Sciatic nerve (tissue), 2 donors: ENCODE measurements at places on chromosomes 7 and 10. TPM values are rescaled to one million over a fixed set of nuclear protein-coding genes. Genes with fewer than 3 reads are reported as not detected.
A peak's percentile ranks its signal among the peaks of the same experiment; 100 is the strongest.

DNA sequence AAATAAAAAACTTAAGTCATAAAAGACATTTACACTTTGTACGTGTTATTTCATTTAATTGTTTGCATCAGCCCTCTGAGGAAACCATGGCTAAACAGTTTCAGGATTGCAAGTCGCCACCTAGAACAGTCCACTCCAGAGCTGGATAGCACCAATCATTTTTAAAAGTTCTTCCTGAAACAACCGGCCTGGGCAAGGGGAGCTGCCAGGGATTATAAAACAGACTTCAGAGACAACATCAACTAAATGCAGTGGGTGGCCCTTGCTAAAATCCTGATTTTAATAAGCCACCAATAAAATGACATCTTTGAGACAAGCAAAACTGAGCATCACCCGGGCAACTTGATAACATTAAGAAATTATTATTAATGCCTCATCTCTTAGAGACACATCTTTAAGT, 13.5 kb downstream of the DLG5 start:
- DNase-seq = no peak

GRCh38 chr7:120272261-120272660, 714 bp upstream of the KCND2 start:
- no peak for DNase-seq

- no peak for DNase-seq
These were observed 185.4 kb upstream of the PFKP start for GRCh38 chr10:2881720-2882620.

- no peak for DNase-seq
These were observed 700.0 kb upstream of the PCDH15 start for GRCh38 chr10:55500931-55501559.

GRCh38 chr7:37973915-37974314, 53.5 kb downstream of the EPDR1 start:
- DNase-seq = no peak

DNA sequence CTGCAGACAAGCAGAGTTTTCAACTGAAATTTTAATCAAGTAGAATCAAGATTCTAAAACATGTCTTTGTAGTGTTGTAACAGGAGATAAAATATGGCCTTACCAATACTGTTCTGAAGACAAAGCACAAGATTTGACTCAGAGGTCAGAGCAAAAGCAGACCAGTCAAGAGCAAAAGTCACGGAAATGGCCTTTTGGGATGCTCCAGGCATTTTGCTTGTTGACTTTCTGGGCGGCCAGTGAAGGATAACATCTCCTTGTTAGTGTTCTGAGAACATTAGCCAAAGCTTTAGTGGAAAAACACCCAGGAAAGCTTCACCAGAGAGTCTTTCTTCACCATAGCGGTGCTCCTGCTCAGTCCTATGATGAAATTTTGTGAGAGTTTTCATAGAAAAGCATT, 590.6 kb downstream of the ARL4A start:
- no peak for DNase-seq

GRCh38 chr7:157874870-157875229, 538.0 kb downstream of the DNAJB6 start:
- no peak for DNase-seq

- DNase-seq = no peak
These were observed 39.7 kb downstream of the MACROH2A2 start for GRCh38 chr10:70092389-70092718.

DNA sequence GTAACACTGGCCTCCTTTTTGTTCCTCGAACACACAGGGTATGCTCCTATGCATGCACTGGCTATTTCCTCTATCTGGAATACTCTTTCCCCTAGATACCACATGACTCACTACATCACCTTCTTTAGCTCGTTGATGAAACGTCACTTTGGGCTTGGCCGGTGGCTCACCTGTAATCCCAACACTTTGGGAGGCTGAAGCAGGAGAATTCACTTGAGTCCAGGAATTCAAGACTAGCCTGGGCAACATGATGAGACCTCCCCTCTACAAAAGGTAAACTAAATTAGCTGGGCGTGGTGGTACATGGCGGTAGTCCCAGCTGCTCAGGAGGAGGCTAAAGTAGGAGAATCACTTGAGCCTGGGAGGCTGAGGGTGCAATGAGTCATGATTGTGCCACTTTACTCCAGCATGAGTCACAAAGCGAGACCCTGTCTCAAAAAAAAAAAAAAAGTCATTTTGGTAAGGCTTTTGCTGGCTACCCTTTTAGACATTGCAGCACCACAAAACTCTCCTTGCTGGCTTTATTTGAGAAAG, 14.5 kb downstream of the ANKIB1 start:
- DNase-seq = no peak

DNA sequence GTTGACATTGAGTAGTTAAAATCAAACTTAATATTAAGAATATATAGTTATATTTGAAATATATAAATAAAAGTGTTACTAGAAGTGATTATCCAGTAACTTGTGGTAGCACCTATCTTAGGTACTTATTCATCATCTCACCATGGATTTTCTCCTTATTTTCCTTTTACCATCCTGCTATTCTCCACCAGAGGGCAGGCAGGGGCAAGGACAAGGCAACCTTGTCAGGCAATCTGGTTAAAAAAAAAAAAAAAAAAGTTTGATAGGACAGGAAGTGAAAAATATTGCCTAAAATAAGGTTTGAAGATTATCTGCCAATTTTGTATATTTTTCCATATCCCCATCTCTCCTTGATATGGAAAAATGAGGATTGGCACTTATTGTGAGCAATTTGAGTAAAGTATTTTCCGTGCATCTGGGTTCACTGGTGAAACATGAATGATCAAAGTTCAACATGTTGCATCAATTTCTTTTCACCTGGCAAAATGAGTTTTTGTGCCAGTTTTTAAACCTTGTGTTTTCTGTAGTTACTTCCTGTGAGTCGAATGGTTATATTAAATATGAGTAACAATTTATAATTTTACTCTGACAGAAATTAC, 256.7 kb downstream of the AGMO start:
- DNase-seq = no peak

DNA sequence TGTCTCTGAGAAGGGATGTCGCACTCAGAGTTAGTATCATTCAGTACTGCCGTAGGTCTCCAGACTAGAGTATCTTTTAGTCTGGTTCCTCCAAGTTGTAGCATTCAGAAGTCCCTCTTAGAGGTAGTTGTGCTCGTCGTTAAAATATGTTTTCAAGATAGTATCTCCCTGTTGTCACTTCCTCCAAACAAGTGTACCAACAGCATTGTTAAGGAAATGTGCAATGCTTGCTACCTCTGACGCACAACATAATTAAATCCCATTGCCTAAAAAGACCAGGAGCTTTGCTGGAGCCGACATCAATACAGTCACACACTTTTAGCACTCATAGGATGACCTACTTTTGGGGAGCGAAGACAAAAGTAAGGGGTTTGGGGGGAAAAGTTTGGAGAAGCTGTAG, 80.0 kb upstream of the STK17A start:
- no peak for DNase-seq

GRCh38 chr7:134602881-134603451, 43.7 kb upstream of the BPGM start:
- DNase-seq = no peak

DNA sequence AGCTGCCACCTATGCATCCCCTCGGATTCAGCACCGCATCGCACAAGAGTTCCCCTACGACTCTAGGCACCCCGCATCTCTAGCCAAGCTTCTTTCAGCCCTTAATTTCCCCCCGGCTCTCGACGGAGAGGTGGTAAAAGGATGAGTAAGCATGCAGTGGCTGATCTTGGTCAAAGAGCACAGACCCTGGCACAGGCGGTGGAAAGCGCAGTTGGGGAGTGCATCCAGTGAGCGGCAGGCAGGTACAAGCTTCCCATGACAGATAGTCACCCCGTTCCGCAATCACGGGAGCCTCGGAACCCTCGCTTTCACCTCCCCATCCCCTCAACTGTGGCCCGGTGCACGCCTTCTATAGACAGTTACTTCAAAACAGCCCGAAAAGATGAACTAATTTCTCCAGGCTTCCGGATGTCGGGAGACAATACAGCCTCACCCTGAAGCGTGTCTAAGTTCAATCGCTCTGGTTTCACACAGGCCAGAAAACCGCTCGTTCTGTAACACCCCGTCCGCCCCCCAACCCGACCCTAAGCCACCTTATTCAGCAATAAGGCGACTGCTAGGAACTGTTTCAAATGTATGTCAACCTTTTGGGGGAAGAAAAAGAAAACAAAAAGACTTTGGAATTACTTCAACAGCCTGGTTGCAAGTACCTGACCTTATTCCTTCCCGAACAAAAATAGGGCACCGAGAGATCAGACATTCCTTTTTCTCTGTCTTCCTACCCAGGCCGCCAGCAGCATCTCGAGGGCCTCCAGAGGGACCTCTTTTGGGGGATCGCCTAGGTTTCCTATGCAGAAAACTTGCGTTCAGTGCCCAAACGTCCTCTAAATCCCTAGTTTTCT, 1.4 kb downstream of the RHEB start:
- peak; percentile 71 for DNase-seq

DNA sequence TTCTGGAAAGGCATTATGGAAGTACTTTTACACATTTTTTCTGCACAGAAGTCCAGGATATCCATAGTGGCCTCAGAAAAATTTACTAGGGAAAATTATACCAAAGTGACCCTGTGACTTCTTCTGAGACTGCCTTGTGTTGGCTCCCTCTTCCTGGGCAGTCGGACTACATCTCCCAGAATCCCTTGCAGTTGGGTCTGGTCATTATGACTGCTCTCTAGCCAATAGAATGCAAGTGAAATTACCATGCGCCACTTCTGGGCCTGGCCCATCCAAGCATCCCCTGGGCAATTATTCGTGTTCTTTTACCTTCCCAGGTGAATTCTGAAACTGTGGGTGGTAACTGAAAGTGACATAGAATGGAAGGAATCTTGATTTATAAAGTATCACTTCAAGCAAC, 430.9 kb downstream of the ACTR3B start:
- no peak for DNase-seq

DNA sequence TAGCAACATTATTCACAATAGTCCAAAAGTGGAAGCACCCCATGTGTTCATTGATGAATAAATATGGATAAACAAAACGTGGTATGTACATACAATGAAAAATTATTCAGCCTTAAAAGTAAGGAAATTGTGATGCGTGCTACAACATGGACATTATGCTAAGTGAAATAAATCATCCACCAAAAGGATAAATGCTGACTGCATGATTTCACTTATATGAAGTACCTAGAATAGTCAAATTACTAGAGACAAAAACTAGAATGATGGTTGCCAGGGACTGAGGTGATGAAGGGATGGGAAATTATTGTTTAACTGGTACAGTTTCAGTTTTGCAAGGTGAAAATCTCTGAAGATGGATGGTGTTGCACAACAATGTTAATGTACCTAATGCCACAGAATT, 56.6 kb downstream of the THSD7A start:
- no peak for DNase-seq

- DNase-seq = no peak
These were observed 148.8 kb upstream of the NRP1 start for GRCh38 chr10:33483124-33483815.

Gene TMUB1
- total RNA-seq = 27.8 TPM

Gene CRHR2
- 1.1 TPM for total RNA-seq

Gene LIPA
- 72.5 TPM for total RNA-seq

Gene OGDHL
- total RNA-seq = not detected

Gene TMEM196
- total RNA-seq = not detected

Gene PON1
- total RNA-seq = not detected

Gene OR9A2
- 0.71 TPM for total RNA-seq

Gene DRGX
- not detected for total RNA-seq

Gene MLXIPL
- 23.8 TPM for total RNA-seq

Gene DNAJC2
- 19.4 TPM for total RNA-seq
